Aorta (tissue), 5 donors: ENCODE measurements at places on chromosomes 11 and 22. TPM values are rescaled to one million over a fixed set of nuclear protein-coding genes. Genes with fewer than 3 reads are reported as not detected.

- no peak for DNase-seq
These were observed 60.2 kb upstream of the LYVE1 start for GRCh38 chr11:10628508-10629236.

- no peak for DNase-seq
These were observed 161.5 kb downstream of the CACNA1I start for GRCh38 chr22:39731881-39732555.

- DNase-seq = no peak
These were observed 24.3 kb upstream of the TRAF6 start for GRCh38 chr11:36534276-36534840.

GRCh38 chr11:95764267-95764898, 25.2 kb downstream of the FAM76B start:
- no peak for DNase-seq

The DHCR7 gene
- 27.8 TPM for total RNA-seq

GRCh38 chr11:116534270-116534975, 238.4 kb downstream of the BUD13 start:
- DNase-seq = no peak

- DNase-seq = no peak
These were observed 8.0 kb upstream of the CTSD start for GRCh38 chr11:1771700-1772099.

- peak; percentile 93 for DNase-seq
These were observed 873 bp upstream of the SCO2 start for GRCh38 chr22:50526108-50526833.

The FGF19 gene
- total RNA-seq = not detected

The TST gene
- 10.0 TPM for total RNA-seq

DNA sequence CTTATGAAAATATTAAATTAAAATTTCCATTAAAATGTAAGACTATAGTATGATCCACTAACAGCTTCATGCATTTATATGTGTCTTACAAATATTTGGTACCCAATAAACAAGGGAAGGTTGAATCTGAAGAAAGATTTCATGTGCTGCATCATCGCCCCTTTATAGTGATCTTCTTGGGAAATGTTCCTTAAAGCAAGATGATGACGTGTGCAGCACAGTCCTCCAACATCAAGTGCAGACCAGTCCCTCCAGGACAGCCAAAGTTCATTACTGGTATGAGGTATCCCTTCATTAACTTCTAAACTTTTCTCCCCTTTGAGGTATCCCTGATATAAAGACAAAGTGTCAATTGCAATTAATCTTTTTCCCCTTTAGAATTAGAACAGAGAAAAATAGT, 567.0 kb downstream of the METTL15 start:
- no peak for DNase-seq

The AMOTL1 gene
- 78.5 TPM for total RNA-seq

DNA sequence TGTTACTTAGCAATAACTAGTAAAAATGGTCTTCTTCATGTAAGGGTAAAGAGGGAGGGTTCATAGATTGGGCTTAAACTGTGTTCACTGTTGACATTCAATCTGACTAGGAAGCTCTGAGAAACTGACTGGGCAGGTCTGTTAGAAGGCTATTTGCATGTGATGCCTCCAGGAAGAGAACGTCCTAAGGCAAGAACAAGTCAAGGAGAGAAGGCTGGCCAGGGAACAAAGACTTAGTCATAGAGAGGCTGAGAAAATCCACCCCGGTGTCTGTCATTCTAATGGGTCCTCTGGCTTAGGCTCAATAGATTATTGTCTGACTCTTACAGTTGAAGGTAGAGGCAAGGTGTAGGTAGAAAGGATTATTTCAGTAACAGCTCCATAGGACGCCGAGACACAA, 50.3 kb upstream of the CD44 start:
- DNase-seq = no peak

DNA sequence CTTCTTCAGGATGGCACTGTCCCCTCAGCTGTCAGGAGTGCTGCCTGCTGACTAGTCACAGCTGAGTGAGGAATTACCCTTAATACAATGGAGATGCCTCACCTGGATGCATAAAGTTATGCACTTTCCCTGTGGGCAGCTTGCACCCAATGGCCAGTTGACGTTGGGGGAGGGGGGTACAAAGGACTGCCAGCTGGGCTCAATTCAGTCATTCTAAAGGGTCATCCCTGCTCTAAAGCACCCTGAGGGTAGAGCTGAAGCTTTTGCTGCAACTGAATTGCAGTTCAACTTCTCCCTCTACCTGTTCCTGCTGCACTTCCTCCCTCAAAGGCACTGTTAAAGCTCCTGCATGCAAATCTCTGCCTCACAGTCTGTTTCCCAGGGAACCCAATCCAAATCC, 147.8 kb upstream of the SESN3 start:
- no peak for DNase-seq

The DDI1 gene
- not detected for total RNA-seq

DNA sequence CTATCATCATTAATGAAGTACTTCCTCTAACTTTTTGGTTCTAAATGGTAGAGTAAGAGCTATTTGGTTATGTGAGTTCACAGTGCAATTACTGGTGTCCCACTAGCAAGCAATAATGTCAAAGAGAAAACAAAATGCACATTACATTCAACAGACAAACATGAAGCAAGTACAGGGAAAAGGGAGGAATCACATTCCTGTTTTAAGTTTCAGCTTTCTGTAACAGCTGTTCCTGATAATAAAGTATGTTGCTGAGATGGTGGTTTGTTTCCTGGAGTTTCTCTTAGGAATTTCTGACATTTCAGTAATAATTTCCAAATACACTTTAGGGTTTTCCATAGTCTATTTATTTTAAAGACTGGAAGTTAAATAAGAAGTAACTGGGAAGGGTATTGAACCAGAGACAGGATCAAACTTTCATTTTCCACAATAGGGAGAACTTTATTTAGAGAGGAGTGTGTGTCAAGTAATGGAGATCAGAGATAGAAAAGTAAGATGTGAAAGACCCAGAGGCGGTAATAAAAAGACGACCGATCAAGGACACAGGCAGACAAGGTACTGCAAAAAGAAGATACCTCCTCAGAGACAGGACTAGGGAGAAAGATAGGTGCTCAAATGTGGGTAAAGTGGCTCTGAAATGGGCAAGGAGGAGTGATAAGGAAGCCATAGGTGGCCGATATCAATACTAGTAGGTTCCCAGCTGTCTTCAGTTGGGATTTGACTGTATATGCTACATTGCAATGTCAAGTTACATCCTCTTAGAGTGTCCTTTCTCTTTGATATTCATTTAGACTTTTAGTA, 20.8 kb upstream of the CLNS1A start:
- no peak for DNase-seq

- no peak for DNase-seq
These were observed 33.7 kb downstream of the C11orf71 start for GRCh38 chr11:114366331-114367243.

DNA sequence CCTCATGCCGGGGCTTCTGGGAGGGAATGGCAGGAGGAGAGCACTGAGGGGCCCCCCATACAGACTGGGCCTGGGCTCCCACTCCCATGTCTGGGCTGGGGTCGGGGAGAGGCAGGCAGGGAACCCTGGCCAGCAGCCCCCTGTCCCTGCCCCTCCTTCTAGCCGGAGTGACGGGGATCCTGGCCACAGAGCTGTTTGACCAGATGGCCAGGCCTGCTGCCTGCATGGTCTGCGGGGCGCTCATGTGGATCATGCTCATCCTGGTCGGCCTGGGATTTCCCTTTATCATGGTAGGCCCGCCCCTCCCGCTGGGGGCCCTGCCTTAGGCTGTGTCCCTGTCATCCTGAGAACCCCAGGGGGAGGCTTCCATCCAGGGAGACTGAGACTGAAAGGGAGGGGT, 10.0 kb upstream of the MIF start:
- DNase-seq = no peak

The P2RX6 gene
- total RNA-seq = 0.26 TPM
